ENCODE measurements at places on chromosomes 11 and 22.

DNA sequence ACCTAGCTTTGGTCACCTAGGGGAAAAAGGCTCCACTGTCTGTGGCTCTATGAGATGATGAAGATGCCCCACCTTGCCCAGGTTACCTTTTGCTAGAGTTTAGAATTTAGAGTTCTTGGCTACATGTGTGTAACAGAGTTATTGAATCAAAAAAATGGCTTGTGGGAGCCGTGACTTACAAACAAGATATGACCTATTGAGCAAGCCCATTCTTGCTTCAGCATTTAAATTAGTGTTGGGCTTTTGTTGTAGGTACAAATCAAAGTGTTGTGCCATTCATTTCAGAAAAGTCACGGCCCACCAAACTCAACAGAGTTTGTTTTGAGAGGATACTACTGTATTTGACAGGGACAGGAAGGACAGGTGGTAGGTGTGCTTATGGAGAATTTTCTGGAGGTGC lies 768.8 kb downstream of the NTM start:
- DNase-seq = no peak

GRCh38 chr11:22559416-22559815 lies 66.2 kb downstream of the FANCF start:
- DNase-seq = no peak

- no peak for DNase-seq
These were observed 12.9 kb downstream of the OR51B6 start for GRCh38 chr11:5364214-5364613.

- DNase-seq = no peak
These were observed 51.7 kb downstream of the GAB4 start for GRCh38 chr22:16956290-16956689.

- DNase-seq = no peak
These were observed 824 bp upstream of the CBX6 start for GRCh38 chr22:38872831-38873248.

DNA sequence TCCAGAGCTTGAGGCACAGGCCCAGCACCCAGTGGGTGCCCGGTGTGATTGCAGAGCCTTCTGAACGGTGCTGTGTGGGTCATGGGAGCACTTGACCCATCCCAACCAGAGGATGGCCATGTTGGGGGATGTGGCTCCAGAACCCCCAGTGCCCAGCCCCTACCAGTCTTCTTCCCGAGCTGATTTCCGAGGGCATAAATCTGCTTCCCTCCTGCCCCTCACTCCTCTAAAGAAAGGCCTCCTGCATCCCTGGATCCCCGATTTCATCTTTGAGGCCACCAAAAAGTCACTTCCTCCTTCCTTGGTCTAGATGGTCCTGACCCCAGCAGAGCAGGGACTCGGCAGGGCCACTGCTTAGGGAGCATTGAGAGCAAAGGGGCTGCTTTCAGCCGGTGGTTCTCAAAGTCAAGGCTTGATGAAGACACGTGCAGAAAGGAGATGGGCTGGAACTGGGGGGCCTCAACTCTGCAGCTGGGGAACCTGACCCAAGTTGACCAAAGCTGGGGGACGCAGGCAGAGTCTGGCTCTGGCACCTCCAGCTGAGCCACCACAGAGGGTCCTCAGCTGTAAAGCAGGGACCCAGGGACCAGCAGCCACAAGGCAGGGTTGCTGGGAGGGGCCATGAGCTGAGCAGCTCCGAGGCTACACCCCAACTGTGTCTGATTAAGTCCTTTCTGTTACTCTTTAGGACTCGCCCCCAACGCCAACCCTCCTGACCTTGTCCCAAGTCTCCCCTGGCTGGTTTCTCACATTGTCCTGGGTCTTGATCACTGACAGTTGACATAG lies 56.6 kb downstream of the LINC01488 start:
- DNase-seq = no peak

DNA sequence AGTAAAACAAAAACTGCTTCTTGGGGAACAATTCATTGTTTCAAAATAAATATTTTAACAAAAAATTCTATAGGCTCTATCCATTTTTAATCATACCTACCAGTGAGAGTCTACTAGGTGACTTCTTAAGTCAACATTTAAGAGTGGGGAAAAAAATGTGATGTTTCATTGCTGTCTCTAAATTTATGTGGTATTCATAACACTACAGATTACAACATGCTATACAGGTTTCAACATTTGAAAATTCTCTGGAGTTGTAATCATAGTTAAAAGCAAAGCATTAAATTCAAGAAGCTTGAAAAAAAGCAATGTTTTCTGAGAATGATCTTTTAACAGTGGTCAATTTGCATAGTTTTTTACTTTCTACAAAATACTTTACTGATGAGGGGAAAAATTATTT lies 18.3 kb downstream of the SBF2 start:
- DNase-seq = no peak

- DNase-seq = no peak
These were observed 550.9 kb upstream of the CCDC90B start for GRCh38 chr11:83836883-83837654.

- DNase-seq = no peak
These were observed 12.7 kb upstream of the CELSR1 start for GRCh38 chr22:46549971-46550641.

- DNase-seq = no peak
These were observed 7.8 kb upstream of the IFTAP start for GRCh38 chr11:36586543-36586942.

GRCh38 chr11:32489464-32489863 lies 54.1 kb upstream of the WT1 start:
- no peak for DNase-seq

Measured in activated CD4-positive, CD25-positive, alpha-beta regulatory T cell (primary cell).